ENCODE measurements at places on chromosomes 7 and 10.

GRCh38 chr10:15485684-15486316 is 114.7 kb upstream of the FAM171A1 start:
- peak; percentile 88 for DNase-seq

GRCh38 chr7:83119026-83119382 is 43.7 kb downstream of the PCLO start:
- no peak for DNase-seq

GRCh38 chr7:133778472-133778871 is 348.7 kb upstream of the LRGUK start:
- no peak for DNase-seq

- no peak for DNase-seq
Observed at GRCh38 chr10:76882245-76882644, 755.4 kb downstream of the KCNMA1 start.

- no peak for DNase-seq
Observed at GRCh38 chr10:45154502-45154901, 153.8 kb downstream of the ZNF22 start.

DNA sequence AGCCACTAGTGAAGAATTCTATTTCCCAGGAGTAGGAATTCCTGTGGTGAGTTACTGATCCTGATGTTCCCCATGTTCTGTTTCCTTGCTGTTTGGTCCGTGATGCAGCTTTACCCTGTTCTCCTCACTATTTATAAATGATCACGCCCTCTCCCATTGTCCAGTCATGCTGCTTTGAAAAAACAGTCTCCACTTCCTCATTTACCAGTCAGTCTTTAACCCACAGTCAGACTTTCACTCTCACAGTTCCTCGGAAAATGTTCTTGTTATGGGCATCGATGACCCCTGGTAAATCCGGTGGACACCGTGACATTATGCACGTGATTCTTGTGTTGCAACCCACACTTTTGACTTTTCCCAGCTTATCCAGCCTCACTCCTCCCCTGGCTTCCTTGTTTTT is 14.4 kb downstream of the SCIN start:
- peak; percentile 62 for DNase-seq

DNA sequence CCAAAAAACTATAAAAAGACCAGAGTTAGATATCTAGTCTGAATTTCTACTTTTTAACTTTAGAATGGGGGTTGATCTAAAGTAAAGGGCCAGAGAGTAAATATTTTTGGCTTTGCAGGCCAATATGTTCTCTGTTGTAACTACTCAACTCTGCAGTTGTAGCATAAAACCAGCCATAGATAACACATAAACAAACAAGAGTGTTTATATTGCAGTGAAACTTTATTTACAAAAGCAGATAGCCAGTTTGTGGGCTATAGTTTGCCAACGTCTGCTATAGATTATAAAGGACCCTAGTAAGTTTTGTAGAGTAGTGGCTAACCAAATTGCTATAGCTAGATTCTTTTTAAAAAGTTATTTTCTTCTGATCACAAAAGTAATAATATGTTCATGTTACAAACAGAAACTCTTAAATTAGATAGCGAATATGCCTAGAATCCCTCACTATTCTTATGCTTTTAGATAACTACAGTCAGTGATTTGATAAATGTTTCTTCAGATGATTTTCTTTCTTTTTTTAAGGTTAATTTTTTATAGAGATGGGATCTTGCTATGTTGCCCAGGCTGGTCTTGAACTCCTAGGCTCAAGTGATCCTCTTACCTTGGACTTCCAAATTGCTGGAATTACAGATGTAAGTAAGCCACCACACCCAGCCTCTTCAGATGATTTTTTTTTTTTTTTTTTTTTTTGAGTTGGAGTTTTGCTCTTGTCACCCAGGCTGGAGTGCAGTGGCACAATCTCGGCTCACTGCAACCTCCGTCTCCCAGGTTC is 23.6 kb upstream of the HBP1 start:
- DNase-seq: no peak

DNA sequence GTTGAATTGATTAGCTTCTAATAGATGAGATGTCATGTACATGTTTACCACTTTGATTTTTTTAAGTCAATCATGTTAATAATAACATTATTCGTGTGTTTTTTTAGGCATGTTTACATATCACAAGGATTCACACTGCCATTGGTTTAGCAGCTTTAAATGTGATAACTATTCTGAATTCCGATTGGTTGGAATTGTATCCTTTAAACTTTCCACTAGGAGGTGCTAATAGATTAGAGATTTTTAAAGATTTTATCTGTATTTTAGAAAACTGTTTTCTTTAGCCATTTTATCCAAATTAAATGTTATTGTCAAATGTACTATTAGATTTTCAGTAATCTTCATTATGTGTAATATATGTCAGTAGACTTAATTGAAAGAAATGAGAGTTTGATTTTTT is 83.2 kb downstream of the HECTD2 start:
- DNase-seq: peak; percentile 59

DNA sequence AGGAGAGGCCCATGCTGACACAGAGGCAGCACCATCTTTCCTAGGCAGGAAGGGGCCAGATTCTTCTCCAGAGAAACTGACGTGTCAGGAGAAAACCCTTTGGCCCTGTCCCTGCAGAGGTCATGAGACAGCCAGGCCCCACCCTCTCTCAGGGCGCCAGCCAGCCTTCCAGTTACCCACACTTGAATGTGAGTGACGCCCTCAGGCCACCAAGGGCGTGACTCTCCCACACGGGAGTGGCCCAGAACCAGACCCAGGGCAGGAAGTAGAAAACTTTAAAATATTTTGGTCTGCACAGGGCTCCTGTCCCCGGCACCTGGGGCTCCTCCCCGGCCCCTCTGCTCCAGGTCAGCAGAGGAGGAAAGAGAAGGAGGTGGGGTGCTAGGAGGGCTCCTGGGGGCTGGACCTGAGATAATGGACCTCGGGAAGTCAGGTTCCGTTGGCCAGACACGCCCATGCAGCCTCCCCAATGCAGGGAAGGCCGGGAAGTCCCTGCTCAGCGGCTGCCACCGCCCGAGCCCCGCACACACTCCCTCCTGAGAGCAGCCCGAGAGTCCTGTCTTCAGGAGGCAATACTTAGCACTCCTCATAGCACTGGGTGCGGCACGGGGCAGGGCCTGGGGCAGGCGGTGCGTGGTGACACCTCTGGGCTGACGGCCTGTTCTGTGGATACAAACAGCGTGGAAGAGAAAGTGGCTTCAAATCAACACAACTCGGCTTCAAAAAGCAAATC is 67.0 kb upstream of the CFAP46 start:
- no peak for DNase-seq

- DNase-seq: no peak
Observed at GRCh38 chr7:27890205-27890849, 150.4 kb downstream of the TAX1BP1 start.
